ENCODE measurements at places on chromosomes 16 and 17. TPM values are rescaled to one million over a fixed set of nuclear protein-coding genes. Genes with fewer than 3 reads are reported as not detected.

- DNase-seq, result no peak
Observed at GRCh38 chr17:2844416-2844815, 48.2 kb downstream of the RAP1GAP2 start.

GRCh38 chr17:77140878-77141767 is at the start of gene SEC14L1:
TSS of gene SEC14L1 (plus strand) at chr17:77140969. CDS start at chr17:77143597, 2,628 bp downstream.
- DNase-seq, result peak; percentile 63

GRCh38 chr16:3767333-3767986 is 50.1 kb upstream of the TRAP1 start:
- DNase-seq, result no peak

DNA sequence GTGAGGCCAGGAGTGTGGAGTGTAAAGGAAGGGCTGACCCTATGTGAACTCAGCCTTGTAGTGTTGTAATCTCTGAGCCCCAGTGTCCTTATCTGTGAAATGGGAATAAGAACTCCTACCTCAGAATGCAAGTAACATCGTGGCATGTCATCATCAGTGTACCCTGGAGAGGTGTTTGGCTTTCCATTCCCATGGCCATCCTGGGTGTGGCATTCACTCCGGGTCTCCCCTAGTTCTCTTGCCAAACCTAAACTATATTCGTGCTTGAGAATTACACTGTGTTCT is 1.9 kb downstream of the NXPH3 start:
- no peak for DNase-seq

DNA sequence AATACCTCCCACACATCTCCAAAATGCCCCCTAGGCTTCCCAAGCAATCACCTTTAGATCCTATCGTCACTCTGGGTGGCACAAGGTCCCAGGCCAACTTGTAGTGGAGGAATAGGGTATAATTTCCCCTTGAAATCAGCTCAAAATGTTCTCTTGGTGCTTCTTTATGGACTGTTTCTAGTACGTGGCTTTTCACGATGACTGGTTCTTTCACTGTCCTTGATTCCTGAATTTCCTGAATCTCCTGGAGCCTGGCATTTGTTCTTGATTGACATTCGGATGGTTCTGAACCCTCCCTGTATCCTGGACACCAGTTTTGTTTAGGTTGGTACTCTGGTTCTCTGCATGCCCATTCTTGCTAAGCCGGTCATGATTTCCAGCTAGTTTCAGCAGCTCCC is 6.9 kb upstream of the VPS53 start:
- no peak for DNase-seq

DNA sequence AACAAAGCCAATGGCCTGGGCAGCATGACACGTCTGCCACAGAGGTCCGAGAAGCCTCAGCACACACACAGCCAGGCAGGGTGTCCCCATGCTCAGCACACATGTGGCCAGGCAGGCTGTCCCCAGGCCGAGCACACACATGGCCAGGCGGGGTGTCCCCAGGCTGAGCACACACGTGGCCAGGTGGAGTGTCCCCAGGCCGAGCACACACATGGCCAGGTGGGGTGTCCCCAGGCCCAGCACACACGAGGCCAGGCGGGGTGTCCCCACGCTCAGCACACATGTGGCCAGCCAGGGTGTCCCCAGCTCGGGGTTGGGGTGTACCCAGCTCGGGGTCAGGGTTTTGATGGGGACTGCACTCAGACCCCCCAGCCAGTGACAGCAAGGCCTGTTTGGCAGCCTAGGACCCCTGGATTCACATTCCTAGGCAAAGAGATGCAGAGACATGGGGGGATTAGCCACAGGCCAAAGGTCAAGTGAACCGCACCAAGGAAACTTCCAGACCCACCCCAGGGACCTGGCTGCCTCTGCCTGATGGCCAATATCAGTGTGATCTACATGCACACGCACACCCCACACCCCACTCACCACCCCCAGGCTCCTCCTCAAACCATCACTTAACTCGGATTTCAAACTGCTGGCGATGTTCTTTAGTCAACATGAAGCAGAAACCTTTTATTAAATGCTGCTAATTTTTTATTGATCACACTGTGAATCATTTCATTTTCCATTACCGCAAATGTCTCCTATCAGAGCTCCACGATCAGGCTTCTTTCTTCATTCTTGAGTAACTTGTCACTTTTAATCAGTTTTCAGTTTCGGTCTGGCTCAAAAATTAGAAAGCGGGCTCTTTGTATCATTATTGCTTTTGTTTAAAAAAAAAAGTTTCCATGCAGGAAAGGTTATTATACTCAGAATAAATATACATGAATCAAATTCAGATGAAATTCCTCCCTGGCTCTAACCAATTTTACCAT is 111.4 kb downstream of the ZNF423 start:
- no peak for DNase-seq

GRCh38 chr17:4872786-4873185 is 26.6 kb upstream of the C17orf107 start:
- DNase-seq, result no peak

DNA sequence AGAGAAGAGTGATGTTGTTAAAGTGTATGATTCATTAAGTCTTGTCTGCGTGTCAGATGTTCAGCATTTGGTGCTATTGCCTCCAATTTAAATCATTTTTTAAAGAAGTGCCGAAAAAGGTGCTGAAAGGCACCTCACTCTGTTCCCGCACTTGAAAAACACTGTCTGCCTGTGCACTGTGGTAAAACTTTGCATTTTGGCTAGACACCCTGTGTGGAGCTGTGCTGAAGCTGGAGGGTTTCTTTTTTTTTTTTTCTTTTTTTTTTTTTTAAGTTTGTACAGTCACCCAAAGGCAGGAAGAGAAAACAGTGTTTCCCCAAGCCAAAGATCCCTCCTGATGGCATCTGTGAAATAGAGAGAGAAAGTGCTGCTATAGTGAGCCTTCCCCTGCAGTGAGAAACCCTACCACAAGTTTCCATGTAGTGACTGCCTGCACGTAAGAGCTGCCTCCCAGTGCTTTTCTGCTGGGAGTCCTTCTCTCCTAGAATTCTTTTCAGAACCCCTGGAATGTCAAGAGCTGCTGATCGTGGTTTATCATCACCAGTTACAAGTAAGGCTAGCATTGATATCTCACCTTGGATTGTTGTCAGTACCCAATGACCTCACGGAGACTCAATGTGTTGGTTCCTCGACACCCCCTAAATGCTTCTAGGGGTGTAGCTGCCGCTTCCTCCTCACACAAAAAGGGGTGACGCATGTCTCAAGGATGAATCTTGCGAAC is 116.0 kb upstream of the SOX9 start:
- no peak for DNase-seq

- DNase-seq, result no peak
Observed at GRCh38 chr16:75534560-75535205, 1.2 kb downstream of the CHST5 start.

GRCh38 chr17:81393684-81394376 is 1.4 kb upstream of the BAHCC1 start:
- peak; percentile 99 for DNase-seq

DNA sequence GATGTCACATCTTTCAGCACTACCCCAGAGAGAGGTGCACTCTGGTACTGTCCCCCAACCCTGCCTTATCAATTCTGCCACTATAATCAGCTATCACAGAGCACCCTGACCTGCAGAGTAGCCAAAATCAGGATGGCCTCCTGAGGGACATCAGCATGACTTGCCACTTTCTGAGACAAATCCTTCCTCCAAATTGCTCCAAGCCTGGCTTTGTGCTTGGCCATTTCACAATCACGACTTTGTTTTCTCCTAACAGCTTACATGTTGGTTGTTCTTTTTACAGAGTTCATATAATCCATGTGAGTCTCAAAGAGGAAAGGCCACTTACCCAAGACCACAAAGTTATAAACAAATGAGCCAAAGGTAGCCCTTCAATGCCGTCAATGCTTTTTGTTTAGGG is 449.0 kb upstream of the CDH5 start:
- no peak for DNase-seq

GRCh38 chr16:476039-476438 is 50.6 kb downstream of the RAB11FIP3 start:
- no peak for DNase-seq

DNA sequence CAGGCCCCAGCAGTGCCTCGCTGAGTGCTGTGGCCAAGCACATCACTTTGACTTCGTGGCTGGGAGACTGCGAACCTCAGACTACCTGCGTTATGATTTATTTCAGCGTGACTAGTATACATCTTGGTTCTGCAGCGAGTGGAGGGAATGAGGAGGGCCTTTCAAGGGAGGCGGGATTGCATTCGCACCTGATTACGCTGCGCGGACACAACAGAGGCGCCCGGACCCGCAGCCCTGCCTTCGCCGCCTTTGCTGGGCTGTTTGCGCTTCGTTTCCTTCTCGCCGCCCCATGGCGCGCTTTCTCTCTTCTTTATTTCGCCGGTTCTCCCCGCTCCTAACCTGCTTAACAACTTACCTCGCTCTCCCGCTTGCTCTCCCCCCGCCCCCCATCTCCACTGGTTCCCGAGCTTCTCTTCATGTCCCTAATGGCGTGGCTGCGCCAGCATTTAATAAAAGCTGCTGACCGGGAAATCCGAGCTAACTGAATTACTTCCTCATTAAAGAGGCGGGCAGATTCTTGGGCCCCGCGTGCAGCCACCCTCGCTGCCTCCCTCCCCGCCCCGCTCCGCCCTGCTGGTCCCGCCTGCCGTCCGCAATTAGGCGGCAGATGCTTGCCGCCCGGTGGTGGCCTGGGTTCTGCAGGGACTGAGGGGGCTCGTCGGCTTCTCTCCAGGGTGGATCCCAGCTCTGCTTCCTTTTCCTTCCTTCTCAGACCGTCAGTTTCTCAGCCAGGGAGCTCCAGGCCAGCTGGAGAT is 257.6 kb upstream of the SDK2 start:
- no peak for DNase-seq

- DNase-seq, result peak; percentile 93
Observed at GRCh38 chr17:38749223-38750043, 1.3 kb upstream of the PCGF2 start.

- DNase-seq, result no peak
Observed at GRCh38 chr16:785563-786535, 2.3 kb downstream of the RPUSD1 start.

DNA sequence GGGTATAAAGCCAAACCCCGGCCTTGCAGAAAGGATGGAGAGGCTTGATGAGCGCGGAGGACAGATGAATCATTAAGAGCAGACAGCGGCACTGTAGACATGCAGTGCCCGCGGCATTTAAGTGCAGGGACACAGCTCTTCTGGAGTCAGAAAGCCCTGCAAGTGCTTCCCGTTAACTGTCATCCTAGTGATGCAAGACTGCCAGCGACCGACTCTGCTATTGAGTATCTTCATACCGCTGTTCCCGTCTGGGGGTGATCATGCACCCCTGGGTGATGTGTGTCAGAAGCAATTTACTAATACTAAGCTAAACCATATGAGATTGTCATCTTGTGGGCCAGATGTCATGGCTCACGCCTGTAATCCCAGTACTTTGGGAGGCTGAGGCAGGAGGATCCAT is 101.0 kb downstream of the ABCC6 start:
- DNase-seq, result no peak

DNA sequence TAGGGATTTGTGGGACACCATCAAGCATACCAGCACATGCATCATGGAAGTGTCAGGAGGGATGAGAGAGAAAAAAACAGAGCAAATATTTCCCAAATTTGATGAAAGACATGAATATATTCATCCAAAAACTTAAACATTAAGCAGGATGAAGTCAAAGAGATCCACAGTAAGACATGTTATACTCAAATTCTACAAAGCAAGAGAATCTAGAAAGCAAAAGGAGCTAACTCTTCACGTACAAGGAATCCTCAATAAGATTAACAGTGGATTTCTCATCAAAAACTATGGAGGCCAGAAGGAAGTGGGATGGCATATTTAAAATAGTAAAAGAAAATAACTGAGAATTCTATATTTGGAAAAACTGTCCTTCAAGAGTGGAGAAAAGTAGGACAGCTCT is 374.8 kb downstream of the ZFHX3 start:
- no peak for DNase-seq

DNA sequence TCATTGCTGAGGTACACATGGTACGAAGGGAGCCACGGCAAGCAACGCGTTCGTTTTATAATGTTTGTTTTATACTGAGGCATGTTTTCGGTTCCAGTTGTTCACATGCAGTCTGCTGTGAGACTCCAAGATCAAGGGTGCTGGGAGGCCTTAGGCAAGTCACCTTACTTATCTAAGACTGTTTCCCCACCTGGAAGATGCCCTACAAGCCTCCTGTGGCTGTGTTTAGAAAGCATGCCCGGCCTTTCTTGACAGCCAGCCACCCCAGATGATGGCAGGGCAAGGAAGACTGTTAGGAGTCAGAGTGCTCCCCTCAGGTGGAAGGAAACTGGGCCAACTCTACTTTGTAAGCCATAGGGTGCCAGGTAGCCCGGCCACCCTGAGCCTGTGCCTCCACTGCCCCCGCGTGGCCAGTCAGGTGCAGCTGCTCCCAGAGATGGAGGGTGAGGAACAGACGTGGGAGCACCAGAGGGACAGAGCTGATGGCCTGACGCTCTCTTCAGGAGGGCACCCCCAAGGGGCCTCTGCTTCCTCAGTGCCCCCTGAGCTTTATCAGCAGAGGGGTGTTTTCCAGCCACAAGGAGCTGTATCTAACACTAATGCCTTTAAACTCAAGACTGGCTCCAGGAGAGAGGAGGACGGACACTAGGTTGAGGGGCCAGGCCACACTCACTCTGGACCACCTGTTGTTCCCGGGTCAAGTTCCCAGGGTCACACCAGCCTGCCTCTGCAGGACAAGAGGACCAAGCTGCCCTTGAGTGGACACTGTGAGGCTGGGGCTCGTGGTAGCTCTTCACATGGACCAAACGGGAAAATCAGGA is 5.4 kb downstream of the NAT9 start:
- DNase-seq, result no peak

DNA sequence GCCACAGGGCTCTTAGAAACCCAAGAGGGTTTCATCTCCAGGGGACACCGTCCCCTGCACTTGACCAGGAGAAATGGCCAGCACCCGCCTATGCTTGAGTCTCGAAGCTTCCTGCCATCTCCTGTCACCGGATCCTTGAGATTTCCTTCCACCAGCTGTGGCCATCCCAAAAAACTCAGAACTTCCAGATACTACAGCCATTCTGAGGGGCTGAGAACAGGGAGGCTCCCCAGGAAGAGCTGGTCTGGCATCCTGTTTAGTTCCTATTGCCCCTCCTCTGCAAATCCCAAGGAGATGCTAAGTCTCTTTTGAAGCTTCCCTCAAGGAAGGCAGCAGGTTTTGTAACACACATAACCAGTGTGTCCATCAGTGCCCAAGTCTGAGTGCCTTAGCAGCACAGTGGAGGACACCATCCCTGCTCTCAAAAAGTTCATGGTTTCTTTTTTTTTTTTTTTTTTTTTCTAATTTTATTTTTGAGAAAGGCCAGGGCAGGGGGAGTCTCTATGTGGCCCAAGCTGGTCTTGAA is 2.0 kb downstream of the UBALD2 start:
- DNase-seq, result no peak

- no peak for DNase-seq
Observed at GRCh38 chr16:10033556-10033955, 148.7 kb downstream of the GRIN2A start.

GRCh38 chr17:75153780-75154194 is 525 bp downstream of the JPT1 start:
- peak; percentile 21 for DNase-seq

GRCh38 chr17:81056312-81056711 is 21.4 kb downstream of the BAIAP2 start:
- no peak for DNase-seq

- no peak for DNase-seq
Observed at GRCh38 chr17:79840269-79840988, 1.2 kb upstream of the CBX4 start.

Gene GP1BA
- total RNA-seq, result 0.17 TPM

Gene MT1M
- not detected for total RNA-seq

Gene FA2H
- 0.03 TPM for total RNA-seq

Gene SYNGR3
- 21.8 TPM for total RNA-seq
